ENCODE measurements at places on chromosomes 2 and 18.

GRCh38 chr2:203484266-203485112 lies 50.6 kb downstream of the RAPH1 start:
- DNase-seq = peak; percentile 9

DNA sequence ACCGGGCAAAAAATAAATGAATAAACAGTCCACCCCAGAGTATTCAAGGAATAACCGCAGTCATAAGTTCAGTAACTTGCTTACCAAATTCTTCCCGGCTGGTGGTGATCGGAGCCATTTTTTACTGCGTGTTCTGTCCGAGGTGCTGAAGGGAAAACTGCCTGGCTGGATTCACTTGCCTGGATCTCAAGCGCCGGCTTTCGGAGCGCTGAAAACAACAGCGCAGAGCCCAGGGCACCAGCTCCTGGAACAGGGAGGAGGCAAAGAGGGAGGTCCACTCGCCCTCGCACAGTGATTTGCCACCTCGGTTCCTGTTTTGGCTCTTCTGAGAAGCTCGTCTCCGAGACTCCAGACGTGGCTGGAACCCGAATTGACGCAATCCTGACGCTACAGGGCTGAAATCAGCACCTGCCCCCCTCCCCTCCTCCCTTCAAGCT lies at the start of gene SYT4:
TSS of gene SYT4 (minus strand) at position 327 of the 437 bp plus-strand sequence. CDS start at position 118, 209 bp downstream.
- DNase-seq = peak; percentile 61

DNA sequence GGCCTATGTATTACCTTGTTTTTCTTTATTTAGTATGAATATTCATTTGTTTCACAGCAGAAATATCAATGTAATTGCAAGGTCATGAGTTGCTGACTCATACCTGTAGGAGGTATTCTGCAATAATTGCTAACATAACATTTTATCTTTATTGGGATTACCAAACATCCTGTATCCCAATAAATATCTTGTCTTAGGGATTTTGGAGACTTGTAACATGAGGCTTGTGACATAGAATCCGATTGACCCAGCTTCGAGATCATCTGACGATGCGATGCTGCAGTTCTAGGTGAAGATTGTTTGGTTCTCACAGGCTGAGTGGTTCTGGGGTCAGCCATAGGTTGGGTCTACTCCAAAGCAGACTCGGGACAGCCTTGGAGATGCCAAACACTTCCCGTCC lies 133.4 kb upstream of the RND3 start:
- DNase-seq = no peak

DNA sequence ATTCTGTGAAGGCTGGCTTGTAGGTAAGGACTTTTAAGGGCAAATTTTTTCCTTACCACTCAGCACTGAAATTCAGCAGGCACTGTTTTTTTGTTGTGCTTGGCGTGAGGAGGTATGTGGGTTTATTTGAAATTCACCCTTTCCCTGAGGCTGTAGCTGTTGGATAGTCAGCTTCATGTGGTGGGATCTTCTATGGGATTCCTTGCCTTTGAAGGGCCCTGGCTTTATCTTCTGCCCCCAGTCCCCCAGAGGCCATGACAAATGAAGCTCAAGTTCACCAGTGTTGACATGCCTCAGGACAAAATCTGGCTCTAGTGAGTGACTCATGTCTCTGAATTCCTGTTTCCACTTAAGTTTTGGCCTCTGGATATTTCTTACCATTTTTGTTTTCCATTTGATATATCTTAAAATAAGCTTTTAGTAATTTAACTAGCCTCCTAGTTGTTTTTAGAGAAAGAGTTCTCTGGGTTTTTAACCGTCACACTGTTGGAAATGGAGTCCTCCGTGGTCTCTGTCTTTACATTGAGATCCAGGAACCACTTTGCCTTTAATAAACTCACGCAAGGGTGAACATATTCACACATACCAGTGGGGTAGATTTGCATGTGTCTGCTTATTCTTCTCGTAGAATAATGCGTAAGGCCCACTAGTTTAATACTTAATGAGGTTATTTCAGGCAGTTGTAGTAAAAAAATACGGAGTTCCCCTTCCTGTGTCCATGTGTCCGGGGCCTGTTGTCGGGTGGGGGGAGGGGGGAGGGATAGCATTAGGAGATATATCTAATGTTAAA lies 211.1 kb upstream of the FAM98A start:
- DNase-seq = no peak

- no peak for DNase-seq
Measured at GRCh38 chr2:191679818-191680600, 2.1 kb downstream of the NABP1 start.

GRCh38 chr2:191188550-191189093 lies 37.8 kb upstream of the STAT4 start:
- no peak for DNase-seq

- no peak for DNase-seq
Measured at GRCh38 chr2:28320009-28320365, 72.7 kb upstream of the FOSL2 start.

GRCh38 chr18:74674487-74674886 lies 76.8 kb downstream of the ZNF407 start:
- DNase-seq = no peak

- DNase-seq = no peak
Measured at GRCh38 chr18:634551-635045, 22.9 kb upstream of the TYMS start.

DNA sequence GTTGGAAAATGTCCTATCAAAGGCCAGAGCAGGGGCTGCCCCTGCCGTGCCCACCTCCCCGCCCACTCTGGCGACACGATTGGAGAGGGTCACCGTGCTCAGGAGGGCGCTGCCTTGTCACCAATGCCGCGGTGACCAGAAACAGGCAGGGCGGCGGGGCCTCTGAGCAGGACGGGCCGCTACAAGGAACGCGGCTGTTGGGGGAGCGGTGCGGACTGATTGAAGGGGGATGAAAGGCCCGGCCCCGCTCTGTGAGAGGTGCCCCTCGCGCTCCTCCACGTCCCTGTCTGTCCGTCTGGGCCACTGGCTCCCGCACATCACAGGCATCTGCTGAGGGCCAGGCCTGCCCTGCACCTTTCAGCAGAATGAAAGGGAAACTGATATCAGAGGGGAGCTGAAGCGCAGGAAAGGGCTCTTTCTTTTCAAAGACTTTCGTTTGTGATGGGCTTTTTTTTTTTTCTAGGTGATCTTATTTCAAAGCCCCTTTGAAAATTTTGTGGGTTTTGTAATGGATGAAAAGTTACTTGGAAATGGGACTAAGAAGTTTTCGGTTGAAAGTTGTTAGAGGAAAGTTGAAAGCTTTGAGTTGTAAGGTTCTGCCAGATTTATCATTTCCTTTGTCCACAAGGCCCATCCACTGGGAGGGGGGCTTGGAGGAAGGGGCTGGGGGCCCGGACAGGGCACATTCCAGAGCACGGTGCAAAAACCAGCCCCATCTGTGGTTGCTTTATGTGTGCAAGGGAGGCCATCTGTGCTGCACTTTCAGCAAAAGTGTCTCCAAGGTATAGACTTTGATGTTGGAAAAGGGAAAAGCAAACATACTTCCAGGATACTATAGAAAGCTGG lies 244.2 kb downstream of the KLHL29 start:
- no peak for DNase-seq

- no peak for DNase-seq
Measured at GRCh38 chr2:21161832-21162614, 38.3 kb downstream of the TDRD15 start.

GRCh38 chr2:212249451-212249850 lies 289.2 kb downstream of the ERBB4 start:
- DNase-seq = no peak

DNA sequence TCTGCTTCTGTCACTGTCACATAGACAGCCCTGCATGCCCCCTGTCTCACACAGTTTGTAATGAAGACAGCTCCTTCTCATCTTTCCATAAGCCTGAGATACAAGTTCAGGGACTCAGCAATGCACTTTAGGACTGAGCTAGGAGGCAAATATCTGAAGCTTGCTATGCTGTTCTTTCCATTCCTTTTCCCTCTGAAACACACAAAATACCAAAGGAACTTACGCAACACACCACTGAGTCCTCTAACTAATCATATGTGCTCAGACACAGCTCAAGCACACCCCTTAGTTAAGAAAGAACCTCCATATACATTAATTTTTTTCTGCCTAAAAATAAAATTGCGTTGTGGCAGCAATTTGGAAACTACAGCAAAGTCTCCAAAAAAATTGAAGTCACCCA lies 17.9 kb downstream of the SERPINB8 start:
- DNase-seq = no peak

DNA sequence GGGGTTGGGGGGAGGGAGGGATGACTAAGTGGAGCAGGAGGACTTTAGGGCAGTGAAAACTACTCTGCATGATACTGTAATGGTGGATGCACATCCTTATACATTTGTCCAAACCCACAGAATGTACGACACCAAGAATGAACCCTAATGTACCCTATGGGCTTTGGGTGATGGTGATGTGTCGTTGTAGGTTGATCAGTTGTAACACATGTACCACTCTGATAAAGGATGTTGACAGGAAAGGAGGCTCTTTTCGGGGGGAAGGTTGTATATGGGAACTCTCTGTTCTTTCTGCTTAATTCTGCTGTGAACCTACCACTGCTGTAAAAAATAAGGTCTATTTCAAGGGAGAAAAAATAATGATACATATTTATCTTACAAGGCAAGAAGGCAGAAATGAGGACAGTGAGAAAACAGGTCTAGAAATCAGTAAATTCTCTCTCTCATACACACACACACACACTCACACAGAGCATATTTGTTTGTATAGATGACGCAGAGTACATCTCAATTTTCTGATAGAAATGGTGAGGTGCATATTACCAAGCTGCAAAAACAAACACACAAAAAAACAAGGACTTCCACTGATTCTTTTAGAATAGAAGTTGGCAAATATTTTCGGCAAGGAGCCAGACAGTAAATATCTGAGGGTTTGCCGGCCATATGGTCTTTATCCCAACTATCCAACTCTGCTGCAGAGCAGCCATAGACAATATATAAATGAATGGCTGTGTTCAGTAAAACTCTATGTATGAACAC lies 20.2 kb downstream of the FAM124B start:
- DNase-seq = no peak

DNA sequence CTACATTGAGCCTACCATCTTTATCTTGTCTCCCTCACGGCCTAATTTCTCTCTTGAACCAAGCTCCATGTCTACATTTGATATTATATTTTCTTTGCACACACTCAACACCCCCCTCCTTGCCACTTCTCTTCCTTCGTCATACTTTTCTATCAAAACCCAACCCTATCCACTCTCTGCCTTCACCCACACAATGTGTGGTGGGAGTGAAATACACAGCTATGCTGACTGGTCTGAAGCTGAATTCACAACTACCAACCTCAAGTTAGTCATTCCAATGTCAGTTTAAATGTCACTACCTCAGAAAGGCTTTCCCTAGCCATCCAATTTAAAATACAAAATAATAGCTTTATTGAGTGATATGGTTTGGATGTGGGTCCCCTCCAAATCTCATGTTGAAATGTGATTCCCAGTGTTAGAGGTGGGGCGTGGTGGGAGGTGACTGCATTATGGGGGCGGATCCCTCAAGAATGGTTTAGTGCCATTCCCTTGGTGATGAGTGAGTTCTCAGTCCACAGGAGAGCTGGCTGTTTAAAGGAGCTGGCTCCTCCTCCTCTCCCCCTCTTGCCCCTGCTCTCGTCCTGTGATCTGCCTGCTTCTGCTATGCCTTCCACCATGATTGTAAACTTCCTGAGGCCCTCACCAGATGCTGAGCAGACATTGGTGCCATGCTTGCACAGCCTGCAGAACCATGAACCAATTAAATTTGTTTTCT lies 112.1 kb downstream of the DTNB start:
- DNase-seq = no peak

GRCh38 chr2:197883354-197884032 lies 79.1 kb downstream of the PLCL1 start:
- DNase-seq = no peak

DNA sequence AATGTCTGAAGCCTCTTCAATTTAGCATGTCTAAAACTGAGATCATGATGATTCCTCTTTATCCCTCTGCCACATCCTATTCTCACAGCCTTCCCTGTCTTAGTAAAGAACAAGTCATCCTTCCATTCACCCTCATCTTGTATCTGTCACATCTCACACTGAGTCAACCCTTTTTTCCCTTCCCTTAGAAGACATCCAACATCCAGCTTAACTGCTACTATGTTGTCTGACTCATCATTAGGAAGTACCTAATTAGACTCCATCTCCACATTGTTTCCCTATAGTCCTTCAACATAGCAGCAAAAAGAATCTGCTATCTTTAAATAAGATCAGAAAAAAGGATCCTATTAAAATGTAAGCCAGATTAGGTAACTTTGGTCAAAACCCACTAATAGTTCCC lies 85.2 kb upstream of the GRB14 start:
- DNase-seq = no peak

DNA sequence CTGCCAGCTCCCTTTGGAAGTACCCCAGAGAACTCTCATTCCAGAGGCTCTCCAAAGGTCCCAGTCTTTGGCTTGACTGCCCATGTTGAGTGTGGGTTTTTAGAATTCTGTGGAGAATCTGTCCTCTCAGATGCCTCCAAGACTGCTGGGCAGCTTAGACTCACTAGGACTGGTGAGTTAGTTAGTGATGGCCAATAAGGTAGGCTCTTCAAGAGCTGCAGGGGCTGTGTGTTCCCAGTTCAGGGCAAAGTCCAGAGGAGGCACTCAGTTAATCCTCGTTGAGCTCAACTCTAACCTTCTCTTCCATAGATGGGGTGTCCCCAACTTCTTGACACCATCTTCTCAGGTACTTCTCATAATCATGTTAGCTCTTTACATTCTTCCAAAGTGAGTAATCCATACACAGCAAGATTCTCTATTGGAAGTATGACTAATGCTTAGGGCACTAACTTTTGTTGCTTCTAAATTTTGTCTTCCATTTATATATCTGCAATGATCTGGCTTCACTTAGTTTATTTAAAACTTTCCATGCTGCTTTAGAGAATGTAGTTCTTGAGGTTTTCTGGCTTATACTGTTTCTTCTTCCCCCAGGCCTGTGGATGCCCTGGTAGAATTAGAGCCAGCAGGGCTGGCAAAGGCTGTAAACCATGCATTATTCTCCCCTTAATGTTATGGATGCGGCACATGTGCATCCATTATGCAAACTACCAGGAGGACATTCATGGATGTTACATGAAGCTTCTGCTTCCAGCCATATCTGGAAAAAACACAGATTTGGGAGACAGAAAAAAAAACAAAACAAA lies 88.9 kb downstream of the POLE4 start:
- no peak for DNase-seq

DNA sequence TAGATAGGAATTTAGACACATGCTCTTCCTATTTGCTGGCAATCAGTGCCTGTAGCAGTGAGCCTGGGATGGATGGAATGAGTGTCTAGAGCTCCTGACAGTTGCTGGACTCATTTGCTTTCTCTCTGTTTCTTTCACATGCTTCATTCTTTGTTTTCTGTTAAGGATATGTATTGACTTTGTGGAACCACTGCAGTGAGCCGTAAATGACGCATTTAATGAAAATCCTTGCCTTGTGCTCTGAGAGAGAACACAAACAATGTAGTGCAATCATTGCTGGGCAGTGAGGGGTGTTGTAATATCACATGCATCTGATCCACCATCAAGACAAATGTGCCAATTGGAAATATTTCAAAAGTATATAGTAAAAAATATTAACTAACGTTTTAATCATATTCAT lies 25.2 kb upstream of the CDH20 start:
- DNase-seq = no peak
